ENCODE measurements at places on chromosomes 1 and 21.

DNA sequence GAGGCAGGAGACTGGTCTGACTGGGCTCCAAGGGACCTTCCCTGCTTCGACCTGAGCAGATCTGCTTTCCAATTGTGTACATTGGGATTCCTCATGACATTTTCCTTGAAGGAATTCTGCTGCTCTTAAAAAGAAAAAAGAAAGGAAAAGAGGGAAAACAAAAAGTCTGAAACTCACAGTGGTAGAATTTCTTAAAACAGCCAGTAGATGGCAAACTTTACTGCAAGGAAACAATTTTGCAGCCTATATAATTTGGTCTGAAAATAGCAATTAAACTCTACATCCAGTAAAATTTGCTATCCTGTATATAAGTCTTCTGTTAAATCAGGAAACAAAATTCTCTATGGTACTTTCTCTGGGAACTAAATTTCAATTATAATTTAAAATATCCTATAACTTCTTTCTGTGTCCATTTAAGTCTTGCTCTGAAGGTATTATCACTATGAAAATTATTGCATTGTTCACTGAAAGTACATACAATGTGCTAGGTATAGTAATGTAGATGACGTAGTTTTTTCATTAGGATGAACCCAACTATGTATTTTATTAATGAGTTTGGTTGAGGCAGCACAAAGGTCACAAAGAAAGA, 59.8 kb downstream of the CRB1 start:
- DNase-seq: no peak

- DNase-seq: no peak
Measured at GRCh38 chr1:5986018-5986417, 6.2 kb downstream of the NPHP4 start.

- DNase-seq: no peak
Measured at GRCh38 chr1:162366149-162366548, 10.5 kb downstream of the SPATA46 start.

DNA sequence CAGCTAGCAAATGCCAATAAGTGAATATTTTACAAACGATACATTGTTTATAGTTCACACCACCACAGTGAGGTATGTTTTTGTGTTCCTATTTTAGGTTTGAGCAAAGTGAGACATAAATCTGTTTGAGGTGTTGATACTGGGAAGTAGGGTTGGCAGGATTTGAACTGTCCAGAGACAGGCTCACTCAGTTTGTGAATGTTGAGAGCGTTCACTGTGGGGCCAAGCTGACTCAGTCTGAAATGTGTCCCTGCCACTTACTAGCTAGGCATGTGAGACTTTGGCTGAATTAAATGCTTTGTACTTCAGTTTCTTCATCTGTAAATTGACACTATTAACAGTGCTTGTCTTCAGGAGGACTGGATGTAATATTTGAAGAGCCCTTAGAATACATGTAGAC, 35.1 kb downstream of the DIRAS3 start:
- no peak for DNase-seq

GRCh38 chr1:166980383-166980782, 5.0 kb upstream of the ILDR2 start:
- no peak for DNase-seq

DNA sequence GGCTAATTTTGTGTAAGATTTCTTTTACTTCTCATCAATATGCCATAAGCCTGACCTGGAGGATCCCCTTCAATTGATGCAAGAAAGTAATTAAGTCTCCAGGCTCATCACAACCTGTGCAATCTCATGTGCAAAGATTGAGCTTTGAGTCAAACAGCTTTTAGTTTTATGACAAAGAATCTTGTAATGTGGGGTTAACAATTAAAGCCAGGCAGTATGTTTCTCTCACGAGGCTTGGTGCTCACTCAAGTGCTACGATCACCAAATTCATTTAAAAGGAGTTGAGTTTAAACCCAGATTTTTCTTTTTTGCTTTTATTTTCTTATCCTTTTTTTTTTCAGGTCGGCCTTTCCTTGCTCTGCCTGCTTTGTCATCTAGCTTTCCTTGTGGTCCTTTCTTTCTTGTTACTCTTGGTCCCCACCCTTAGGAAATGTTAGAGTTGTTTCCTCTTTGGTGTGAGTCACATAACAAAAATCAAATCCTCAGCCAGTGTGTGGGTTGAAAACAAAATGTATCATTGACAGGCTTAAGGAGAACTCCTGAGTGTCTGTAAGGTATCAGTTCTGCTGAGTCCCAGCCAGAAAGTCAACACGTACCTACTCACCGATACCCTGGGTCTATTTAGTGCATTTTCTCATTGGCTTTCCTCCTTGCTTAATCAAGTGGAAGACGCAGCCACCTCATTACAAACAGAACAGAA, 1037.2 kb downstream of the ADGRL2 start:
- DNase-seq: no peak
